ENCODE measurements at places on chromosomes 7 and 10. TPM values are rescaled to one million over a fixed set of nuclear protein-coding genes. Genes with fewer than 3 reads are reported as not detected.

- no peak for DNase-seq
These were observed 98.0 kb downstream of the CRPPA start for GRCh38 chr7:16323313-16323712.

The FFAR4 gene
- not detected for total RNA-seq

The PTPN12 gene
- total RNA-seq: 9.6 TPM

The CH25H gene
- not detected for total RNA-seq

The PRKAR2B gene
- 0.37 TPM for total RNA-seq

DNA sequence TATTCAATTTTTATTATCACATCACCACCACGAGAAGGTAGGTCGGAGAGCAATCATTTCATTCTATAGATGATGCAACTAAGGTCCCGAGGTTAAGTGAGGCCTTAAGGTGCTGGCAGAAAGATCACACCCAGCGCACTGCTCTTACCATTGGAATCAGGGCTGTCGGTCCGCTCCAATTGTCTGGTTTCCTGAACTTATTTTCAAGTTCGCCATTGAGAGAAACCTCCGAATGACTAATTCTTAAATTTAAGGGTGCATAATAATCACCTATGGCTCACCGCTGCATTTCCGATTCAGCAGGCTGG lies 625 bp upstream of the GSTO2 start:
- no peak for DNase-seq

GRCh38 chr7:102153599-102153946 lies 133.1 kb upstream of the SH2B2 start:
- no peak for DNase-seq

GRCh38 chr10:416091-416515 lies 273.4 kb downstream of the DIP2C start:
- no peak for DNase-seq

The ATG9B gene
- total RNA-seq: 5.0 TPM

The CPXM2 gene
- not detected for total RNA-seq

The CYP3A4 gene
- not detected for total RNA-seq

DNA sequence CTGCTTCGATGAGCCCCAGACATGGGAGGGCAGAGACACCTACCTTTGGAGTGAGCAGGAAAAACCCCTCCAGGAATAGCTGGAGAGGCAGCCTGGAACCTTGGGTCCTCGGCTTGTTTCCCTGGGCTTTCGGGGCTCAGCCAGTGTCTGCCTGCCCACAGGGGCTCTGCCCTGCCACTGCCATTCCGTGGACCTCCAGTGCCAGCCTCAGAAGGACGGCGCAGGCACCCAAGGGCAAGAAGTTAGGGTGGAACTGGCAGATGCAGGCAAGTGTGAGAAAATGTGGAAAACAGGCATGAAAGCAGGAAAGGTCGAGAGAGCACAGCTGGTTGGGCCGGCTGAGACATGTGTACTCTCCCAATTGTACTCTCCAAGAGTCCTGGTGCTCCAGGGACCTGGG lies 281.5 kb downstream of the GRID1 start:
- no peak for DNase-seq

DNA sequence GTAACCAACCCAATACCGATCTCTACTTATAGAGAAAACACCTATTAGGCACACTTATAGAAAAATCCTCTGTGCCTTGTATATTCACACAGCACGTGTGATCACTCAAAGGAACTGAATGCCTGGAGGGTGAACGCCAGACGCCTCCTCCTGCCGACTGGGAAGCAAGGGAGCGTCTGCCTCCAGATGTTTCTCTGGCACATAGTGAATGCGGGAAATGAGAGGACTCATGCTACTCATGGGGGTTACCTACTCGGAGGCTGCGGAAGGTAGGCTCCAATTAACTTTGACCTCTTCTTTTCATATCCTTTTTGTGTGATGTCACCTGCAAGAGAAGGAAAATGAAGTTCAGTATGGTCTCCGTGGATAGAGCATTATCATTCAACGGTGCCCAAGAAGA lies 203.3 kb downstream of the DIP2C start:
- no peak for DNase-seq

DNA sequence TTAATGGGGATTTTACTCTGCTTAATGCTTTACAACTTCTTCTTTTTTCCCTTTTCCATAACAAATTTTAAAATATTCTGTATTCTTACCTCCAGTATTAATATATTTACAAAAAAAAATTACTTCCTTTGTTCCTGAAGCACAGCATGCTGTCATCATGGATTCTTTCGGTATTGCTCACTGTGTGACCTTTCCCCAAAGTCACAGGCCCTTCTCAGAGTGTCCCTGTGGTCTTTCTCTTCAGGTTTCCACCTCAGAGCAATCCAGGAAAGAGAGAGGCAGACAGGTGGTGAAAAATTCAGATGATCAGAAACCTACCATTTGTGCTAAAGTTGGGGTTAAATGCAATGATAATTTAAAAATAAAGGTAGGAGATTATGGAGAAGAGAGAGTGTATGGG lies 13.0 kb downstream of the AOAH start:
- no peak for DNase-seq

GRCh38 chr7:149767068-149767467 lies 6.3 kb downstream of the ZNF467 start:
- DNase-seq: no peak

DNA sequence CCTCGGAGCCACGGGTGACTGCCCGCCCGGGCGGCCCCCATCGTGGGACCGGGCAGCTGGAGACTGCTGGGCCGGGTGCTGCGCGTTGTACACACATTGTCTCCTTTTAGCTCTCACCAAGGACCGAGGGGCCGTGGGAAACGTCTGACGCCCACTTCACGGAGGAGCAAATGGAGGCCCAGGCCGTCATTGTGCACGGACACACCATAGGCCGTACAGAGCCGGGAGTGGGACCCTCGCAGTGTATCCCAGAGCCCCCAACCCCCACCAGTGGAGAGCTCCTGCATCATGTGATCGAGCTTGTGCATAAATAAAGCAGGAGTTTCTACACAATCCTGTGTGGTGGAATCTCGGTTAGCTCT lies 722 bp downstream of the DENND10 start:
- DNase-seq: no peak

The CDNF gene
- 0.67 TPM for total RNA-seq

The MAP3K8 gene
- 37.1 TPM for total RNA-seq

- DNase-seq: no peak
These were observed 556.9 kb downstream of the DNAJB9 start for GRCh38 chr7:109126404-109127050.

The MEOX2 gene
- total RNA-seq: not detected

DNA sequence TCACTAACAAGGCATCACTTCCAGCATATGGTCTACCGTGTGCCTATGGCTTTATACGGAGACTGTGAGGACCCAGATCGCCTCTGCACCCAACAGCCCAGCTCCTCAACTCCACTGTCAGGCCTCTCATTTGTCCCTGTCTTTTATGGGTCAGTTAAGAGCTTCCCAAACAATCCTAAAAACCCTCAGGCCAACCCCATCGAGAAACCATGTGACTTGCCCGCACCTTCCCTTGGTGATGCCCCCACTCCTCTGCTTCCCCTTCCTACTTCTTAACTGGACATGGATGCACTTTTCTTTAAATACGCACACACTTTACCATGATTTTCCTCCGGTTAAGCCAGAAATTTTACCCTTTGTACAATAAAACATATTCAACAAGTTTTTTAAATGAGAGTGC lies 46.8 kb downstream of the BAIAP2L1 start:
- no peak for DNase-seq

All from activated T-helper 2 cell treated with anti-CD3 and anti-CD28 coated beads, Interferon-gamma antibody, Interleukin-2, Interleukin-4, amounts not matched to agents 10 μg/mL and 5 μg/mL and 100 μg/mL, durations not matched to agents 14 hours and 24 hours and 36 hours (primary cell).